Posterior vena cava (tissue), 2 donors: ENCODE measurements at places on chromosomes 3 and 15.
A peak's percentile ranks its signal among the peaks of the same experiment; 100 is the strongest.

GRCh38 chr3:10554746-10555145, 49.4 kb upstream of the ATP2B2 start:
- no peak for DNase-seq

DNA sequence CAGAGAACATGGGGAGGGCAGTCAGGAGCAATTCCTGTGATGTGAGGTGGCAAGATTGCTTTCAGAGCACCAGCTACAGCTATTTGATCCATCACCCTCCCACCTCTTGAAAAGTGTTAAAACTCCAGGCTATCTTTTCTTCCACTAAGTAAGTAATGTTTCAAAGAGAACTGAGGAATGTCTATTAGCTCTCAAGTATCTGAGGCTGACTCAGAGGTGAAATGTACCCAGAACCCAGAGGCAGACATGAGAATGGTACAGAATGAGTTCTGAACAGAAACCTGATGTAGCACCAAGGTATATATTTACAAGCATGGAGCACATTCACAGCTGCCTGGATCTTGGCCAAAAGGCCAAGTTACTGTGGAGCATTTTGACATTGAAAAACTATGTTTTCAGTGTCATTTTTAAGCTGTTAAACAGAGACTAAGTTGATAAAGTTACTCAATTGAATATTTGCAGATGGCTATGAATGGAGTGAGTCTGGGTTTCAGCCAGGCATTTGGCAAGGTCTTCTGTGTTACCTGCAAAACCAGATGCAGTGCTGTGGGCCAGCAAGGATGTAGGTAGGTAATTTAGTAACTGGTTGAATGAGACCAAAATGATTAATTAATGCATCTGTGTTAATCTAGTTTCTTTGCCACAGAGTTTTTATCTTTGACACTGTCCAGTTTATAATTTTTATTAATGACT, 227.7 kb upstream of the CD96 start:
- DNase-seq, result no peak

GRCh38 chr3:156806698-156807097, 19.5 kb upstream of the LEKR1 start:
- no peak for DNase-seq

- DNase-seq, result no peak
These were observed 43.5 kb upstream of the MBNL1 start for GRCh38 chr3:152225201-152225600.

- DNase-seq, result peak; percentile 68
These were observed 9.3 kb downstream of the DUOX1 start for GRCh38 chr15:45138814-45139765.

GRCh38 chr3:15794303-15794771, 3.4 kb downstream of the ANKRD28 start:
- DNase-seq, result no peak

DNA sequence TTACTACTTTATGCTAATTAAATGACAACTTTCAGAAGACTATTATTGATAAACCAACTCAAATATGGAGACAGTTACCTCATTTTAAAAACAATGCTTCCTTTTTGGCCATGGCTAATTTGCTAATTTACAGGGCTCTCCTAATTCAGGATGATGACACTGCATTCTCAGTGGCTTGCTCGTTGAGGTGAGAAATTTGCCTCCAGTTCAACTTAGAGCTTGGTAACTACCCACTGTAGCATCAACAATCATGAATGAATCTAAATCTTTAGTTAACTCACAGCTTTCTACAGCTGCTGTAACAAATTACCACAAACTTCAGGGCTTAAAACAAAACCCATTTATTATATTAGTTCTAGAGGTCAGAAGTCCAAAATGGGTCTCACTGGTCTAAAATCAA, 14.0 kb downstream of the PBRM1 start:
- no peak for DNase-seq

- DNase-seq, result no peak
These were observed 25.6 kb downstream of the CPOX start for GRCh38 chr3:98567666-98568270.

GRCh38 chr3:126509597-126510307, 7.8 kb downstream of the UROC1 start:
- peak; percentile 73 for DNase-seq

DNA sequence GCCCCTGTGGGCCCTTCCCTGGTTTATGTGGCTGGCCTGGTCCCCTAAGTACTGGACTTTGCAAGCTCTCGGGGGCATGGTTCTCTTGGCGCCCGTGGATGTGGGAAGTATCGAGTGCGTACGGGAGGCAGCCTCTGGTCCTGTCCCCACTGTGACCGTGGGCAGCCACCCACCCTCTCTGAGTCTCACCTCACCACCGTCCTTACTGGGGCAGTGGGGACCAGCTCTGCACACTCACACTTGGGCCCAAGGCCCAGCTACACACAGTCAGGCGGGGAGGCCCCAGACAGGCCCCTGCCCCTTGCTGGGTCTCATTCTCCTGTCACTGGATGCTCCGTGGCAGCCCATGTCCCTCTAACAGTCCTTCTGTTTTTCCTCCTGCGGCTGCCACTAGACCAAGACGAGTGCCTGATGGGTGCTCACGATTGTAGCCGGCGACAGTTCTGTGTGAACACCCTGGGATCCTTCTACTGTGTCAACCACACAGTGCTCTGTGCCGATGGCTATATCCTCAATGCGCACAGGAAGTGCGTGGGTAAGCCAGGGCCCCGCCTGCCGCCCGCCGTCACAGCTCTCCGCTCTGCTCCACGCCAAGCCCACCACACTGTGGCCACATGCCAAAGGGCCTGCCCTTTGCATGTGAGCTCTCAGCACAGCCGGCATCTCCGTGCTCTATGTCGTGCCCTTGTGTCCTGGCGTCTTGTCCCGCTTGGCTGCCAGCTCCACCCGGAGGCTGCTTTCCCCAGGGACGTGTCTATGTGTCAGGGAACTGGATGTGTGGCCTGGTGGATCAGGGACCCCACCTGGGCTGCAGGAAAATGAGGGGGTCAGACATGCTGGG, 72.7 kb downstream of the FBLN2 start:
- DNase-seq, result no peak

GRCh38 chr3:120928991-120929390, 21.0 kb downstream of the STXBP5L start:
- DNase-seq, result no peak

DNA sequence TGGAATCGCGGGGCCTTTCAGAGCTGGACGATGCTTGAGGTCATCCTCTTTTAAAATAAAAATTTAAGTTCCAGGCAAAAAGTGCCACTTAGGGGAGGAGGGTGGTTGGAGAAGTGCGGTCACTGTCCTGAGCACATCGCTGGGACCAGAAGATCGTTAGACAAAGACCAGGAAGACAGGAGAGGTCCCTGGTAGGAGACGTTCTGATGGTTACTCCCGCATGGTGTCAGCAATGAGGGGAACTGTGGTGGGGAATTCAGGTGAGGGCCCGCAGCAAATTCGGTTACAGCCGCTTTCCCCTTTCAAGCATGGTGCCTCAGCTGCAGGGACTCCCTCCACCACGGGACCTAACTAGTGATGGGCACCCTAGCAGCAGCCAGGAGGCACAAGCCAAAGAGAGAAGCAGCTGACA, 1.0 kb upstream of the ISY1 start:
- no peak for DNase-seq

DNA sequence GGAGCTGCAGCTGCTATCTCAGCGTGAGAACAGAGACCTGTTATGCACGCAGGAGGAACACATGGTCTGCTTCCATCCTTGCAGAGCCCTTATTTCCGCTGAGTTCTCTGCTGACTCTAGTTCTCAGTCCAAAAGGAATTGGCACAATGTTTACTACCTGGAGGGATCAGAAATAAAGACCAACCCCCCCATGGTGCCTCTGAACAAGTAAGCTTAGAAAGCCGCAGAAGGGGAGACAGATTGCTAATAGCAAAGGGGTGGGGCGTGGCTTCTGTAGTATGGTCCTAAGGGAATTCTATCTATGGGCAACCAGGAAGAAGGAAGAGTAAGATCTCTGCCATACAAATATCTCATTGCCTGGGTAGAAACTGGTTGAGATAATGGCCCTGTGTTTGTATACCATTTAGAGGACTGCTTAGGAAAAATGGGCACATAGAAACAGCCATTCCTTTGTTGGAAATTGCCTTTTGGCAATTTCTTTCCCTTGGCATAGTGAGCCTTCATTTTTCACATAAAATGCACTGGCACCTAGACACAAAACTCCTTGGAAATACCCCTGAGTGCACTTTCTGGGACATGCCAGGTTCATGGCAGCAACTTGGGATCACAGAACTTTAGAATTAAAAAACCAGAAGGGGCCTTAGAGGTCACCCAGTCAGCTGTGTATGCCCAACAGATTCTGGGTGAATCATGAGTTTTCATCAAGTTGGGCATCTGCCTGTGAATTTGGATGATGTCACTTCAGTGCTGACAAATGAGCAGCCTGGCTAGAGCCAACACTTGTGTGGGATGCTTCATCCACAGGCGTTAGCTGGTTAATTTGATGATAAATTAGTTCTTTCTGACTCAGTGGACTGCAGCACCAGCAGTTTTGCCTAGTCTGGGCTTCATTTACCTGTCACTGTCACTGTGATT, 57.4 kb upstream of the STXBP5L start:
- DNase-seq, result no peak

GRCh38 chr15:36879568-36880222, 220.7 kb downstream of the MEIS2 start:
- DNase-seq, result no peak

- no peak for DNase-seq
These were observed 17.1 kb downstream of the ARPP19 start for GRCh38 chr15:52551762-52552161.

- DNase-seq, result peak; percentile 87
These were observed 400 bp downstream of the RAB43 start for GRCh38 chr3:129121016-129121791.

- no peak for DNase-seq
These were observed 394.6 kb upstream of the TPM1 start for GRCh38 chr15:62647843-62648505.

GRCh38 chr3:153734777-153735551, 386.2 kb upstream of the ARHGEF26 start:
- no peak for DNase-seq

DNA sequence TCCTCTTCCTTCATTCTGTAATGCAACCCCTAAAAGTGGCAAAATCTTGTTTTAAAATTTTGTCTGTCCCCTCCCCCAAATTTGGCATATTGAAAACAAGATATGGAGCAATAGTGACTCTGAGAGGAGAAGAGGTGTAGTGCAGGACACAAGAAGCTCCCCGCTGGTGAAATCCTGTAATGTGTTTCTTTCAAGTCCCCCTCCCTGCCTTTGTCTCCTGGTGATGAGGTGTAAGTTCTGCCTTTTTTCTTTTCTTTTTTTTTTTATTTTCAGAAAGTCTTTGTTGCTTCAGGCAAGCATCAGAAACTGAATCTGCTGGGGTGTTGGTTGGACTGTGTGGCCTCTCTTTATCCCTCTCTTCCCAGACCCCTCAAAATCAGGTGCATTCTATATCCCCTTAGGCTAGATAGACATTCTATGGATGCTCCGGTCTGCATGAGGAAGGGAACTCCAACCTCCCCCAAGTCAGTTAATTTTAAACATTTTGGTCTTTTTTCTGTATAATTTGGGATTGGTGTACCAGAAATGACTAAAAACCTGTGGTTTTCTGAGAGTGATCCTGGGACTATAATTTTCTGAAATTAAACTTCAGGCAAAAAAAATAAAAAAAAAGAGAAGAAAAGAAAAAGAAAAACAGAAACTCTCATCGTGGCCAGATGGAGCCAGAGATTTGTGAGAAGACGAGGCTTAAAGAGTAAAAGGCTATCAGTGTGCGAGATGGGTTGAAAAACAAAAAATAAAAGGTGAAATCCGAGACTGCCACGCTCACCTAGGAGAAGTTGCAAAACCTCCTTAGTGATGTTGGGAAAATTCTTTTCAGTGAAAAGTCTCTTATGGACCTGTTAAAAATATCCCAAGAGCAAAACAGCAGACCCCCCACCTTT, 21.4 kb downstream of the ACKR2 start:
- DNase-seq, result no peak

DNA sequence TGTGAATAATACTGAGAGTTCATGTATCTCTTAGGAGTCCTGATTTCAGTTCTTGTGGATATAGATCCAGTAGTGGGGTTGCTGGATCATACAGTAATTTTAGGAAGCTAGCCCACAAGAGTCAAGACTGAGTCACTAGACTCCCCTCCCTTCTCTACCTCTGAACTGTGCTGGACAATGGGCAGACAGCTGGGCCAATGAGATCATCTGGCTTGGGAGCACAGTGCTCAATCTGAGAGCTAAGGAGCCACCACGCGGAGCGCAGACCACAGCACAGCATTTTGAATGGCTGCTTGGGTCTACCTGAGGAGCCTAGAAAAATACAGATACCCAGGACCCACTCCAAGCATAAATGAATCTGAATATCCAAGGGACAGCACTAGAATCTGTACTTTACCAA, 32.5 kb downstream of the WNT5A start:
- DNase-seq, result no peak

GRCh38 chr3:152120601-152121269, 148.0 kb upstream of the MBNL1 start:
- DNase-seq, result no peak

- no peak for DNase-seq
These were observed 18.8 kb upstream of the GUCA1C start for GRCh38 chr3:108972482-108972881.

DNA sequence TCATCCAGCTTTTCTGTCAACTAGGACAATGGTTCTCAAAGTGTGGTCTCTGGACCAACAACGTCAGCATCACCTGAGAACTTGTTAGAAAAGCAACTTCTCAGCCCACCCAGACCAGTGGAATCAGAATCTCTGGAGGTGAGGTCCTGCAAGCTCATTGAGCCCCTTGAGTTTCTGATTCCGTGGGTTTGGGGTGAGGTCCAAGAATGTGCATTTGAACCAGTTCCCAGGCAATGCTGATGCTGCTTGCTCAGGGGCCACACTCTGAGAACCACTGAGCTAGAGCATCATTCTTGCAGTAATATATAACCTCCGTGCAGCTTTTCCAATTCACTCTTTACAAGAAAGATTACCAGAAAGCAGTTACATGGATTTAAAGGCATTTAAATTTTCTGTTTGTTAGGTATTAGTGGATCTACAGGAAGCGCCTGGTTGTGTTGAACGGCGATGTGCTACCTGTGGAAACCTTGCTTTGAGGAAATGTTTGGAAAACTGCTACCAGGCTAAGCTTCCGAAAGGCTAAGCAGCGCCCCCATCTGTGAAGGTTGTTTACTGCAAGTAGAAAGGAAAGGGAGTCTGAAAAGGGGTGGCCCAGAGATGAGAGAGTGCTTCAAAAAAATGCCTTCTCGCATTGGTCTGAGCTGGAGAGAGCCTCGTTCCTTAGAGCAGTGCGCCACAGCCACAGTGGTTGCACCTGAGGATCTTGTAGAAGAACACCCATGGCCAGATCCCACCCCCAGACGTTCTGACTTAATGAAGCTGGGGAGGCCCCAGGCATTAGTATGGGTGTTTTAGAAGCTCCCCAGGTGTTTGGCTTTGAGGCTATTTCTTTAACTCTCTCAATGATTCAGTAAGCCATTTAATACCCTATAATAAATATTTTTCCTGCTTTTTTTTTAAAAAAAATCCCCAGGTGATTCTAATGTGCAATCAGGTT, 50.0 kb downstream of the RLBP1 start:
- DNase-seq, result no peak

DNA sequence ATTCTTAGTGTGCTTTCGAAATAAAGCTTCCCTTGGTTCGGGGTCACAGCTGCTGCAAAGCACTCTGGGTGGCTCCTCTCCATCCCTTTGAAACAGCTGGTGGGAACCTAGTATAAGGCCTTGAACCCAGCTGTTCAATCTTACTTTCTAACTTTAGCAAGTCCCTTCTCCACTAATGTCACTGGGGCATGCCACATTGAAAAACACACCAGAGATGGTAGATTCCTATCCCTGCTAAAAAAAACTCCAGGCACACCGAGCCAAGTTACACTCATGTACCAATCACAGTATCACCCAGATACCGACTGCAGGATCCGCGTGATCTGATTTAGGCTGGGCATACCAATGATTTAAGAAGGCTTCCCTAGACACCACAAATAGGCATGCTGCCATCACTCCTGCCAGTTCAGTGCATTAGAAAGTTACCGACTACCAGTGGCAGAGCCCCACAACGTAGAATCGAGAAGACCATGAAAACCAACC, 65.0 kb downstream of the WWTR1 start:
- no peak for DNase-seq
